ENCODE measurements at places on chromosomes 16 and 17.

DNA sequence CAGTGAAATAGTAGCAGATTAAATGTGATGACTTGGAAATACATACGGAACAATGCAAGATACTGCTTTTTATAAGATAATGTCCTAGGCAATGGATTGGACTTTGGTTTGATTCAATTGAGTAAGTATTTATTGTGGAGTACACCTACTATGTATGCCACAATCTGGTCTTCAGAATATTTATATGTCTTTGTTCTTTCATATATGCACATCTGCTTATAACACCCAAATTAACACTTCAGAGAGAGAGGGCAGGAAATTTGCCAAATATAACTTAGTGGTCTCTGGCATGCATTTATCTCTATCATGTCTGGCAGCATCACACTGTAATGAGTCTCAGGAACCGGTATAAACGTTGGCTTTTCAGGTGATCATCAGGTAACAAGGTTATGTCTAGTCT, 16.9 kb downstream of the RPGRIP1L start:
- no peak for DNase-seq

- no peak for DNase-seq
Observed at GRCh38 chr16:89195521-89196171, 4.7 kb downstream of the SLC22A31 start.

GRCh38 chr16:87555647-87556046, 46.7 kb upstream of the JPH3 start:
- no peak for DNase-seq

GRCh38 chr17:79664930-79665737, 54.3 kb upstream of the RBFOX3 start:
- no peak for DNase-seq

- no peak for DNase-seq
Observed at GRCh38 chr17:63494300-63494928, 17.6 kb downstream of the ACE start.

DNA sequence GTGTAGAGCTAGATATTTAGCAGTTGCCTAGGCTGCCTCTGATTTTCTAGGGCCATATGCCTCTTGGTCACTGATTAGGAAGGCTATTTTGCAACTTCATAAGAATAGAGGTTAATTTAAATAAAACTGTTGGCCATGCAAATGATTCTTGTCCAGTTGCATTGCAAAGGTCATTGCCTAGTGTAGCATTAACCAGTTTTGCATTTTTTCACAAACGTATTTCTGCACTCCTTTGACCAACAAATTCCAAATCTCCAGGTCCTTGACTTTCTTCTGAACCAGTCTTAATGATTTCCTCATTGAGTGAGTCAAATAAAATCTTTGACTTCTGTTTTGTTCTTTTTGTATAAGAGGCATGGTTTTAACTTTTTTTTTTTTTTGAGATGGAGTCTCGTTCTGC, 33.5 kb downstream of the ERCC4 start:
- DNase-seq: no peak

- no peak for DNase-seq
Observed at GRCh38 chr16:65126845-65127624, 5.2 kb upstream of the CDH11 start.

GRCh38 chr16:17129971-17130370, 340.8 kb downstream of the XYLT1 start:
- no peak for DNase-seq

GRCh38 chr16:16007743-16008111, 58.3 kb downstream of the ABCC1 start:
- DNase-seq: no peak

DNA sequence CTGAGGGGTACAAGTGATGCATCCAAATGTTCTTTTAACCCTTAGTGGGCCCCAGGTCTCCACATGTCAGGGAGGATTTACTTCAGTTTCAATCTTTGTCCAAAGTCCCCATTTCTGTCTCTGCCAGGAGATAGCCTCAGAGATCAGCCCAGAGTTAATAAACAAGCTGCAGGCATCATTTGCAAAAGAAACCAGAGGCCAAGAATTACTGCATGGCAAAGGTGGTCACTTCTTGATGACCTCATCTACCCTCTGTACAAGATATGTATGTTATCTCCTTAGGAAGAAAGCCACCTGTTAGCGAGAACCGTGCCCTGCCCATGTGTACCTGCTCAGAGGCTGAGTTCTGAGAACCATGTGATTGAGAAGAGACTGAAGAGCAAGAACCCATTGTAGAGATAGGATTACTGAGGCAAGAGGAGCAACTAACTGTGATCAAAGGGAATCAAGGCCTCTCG, 40.3 kb downstream of the SALL1 start:
- no peak for DNase-seq

DNA sequence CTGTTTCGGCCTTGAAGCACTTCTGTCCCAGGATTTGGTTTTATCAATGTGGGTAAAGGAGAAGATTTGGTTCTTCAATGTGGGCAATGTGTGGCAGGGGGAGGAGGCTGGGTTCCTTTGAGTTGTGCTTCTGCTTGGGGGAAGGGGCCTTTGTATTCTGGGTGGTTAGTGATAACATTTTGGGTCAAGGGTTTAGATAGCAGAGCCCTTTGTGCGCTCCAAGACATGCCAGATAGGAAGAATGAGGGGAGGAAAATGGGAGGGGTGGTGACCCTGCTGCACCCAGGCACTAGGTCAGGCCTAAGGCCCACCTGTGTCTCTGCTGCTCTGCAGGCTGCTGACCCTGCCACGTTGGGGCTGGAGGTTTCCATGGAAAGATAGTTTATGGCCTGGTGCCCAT, 40.0 kb upstream of the CDC42EP4 start:
- DNase-seq: no peak

DNA sequence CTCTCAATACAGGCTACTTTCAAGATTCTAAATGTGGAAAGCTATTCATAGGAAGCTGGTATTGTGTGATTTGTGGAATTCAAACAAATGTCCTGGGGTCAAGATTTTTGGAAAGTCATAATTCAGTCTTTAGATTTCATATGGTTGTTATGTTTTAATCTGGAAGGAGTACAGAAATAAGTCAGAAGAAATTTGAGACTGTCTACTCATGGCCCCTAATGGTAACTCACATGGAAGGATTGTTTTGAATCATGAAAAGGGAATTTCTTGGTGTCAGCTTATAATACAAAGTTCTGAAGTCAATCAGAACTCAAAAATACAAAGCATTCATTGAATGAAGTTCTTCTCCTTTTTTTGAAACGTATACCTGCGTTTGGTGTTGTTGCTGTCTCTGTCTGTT, 3.1 kb downstream of the KCNJ2 start:
- DNase-seq: no peak

DNA sequence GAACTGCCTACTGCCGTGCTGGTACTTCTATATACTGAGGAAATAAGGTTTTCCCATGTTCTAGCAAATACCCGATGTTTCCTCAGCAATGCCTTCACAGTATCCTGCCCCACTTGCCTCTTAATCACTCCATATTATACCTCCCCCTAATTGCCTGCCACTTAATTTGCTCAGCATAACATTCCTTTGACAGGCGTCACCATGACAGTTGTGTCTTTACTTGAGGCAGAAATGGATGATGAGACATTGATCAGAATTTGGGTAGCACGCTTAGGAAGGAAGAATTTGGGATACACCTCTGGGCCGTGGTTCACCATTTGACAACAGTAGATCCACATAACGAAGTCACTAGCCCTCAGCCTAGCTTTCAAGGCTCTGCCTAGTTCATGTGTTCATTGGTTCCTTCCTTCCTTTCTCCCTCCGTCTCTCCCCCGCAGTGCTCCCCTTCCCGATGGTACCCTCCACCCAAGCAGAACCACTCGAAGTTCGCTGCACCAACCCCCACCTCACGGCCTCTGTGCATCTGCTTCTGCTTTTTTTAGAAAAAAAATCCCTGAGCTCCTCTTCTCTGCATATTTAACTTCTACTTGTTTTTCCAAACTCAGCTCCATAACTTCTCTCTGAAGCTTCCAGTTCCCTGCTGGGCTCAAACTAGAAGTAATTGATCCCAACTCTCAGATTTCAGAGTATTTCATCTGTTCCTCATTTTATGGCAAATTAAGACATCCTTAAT, 19.4 kb downstream of the IQCK start:
- DNase-seq: no peak

GRCh38 chr16:26348095-26348494, 656.3 kb downstream of the HS3ST4 start:
- no peak for DNase-seq

DNA sequence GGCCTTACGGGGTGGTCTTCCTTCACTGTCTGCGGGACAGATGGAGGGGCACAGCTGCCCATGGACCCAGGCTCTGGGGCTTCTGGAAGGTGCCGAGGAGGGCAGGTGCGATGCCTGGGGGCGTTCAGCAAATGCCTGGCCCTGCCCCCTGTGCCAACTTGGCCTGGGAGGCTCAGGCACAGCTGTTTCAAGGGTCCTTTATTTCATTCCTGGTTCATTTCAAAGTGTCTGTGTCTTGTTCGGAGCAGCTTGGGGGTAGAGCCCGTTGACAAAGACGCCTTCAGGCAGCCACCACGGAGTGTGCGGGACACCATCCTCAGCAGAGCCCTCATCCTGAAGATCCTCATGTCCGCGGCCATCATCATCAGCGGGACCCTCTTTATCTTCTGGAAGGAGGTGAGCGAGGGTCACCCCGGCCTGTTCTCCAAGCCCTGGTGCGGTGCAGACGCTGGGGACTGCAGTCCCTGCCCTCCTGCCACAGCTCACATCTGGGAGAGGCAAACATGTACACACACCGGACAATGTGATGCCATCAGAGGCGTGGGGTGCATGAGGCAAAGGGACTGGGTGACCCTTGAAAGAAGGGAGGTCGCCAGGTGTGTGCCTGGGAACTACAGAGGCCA, 43.9 kb downstream of the MEAK7 start:
- no peak for DNase-seq

DNA sequence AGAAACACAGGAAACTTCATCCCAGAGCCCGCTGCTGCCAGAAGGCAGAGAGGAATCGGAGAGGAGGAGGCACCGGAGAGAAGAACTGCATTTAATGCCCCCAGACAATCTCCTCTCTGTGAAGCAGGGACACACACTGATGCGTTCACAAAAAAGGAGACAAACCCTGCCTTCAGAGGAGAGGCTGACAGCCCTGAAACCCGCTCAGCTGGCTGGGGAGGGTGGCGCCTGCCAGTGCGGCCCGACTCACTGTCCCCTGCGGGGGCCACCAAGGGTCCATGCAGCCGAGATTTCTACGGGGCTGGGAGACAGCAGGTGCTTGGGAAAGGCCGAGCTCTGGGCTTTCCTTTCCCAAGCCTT, 21.9 kb upstream of the CACNG1 start:
- no peak for DNase-seq

- no peak for DNase-seq
Observed at GRCh38 chr17:15083225-15083624, 181.9 kb downstream of the PMP22 start.

DNA sequence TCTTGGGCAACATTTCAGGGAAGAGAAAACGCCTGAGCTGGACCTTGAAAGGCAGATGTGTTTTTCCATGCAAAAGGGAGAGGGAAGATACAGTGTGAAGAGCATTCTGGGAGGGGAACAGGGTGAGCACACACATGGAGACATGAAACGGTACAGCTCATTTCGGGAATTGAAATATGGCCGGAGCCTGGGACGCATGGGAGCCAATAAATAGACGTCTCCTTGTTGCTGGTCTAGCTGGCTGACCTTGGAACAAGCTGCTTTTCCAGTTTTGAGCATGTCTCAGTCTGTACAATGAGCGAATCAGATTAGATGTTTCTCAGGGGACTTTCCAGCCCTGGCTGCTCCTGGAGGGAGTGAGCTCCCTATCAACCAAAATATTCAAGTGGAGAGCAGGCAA, 63.6 kb downstream of the ASIC2 start:
- no peak for DNase-seq

DNA sequence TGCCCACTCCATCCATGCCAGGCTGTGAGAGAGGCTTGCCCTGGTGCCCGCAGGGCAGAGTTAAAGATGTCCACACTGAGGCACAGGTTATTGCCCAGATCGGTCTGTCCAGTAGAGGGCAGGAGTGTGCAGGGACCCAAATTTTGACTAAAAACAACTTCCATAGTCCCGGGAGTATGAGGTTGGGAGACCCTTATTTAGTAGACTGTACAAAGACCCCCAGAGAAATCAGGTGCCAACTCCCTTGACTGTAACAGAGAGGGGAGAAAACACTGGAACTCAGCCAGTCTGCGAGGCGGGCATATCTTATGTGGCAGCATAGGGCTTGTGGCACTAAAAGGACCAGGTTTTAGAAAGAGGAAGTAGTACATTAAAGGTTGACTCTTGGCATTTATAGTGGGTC, 43.4 kb downstream of the HNF1B start:
- DNase-seq: peak; percentile 24

- DNase-seq: peak; percentile 22
Observed at GRCh38 chr17:39261286-39261685, 35.5 kb upstream of the STAC2 start.

DNA sequence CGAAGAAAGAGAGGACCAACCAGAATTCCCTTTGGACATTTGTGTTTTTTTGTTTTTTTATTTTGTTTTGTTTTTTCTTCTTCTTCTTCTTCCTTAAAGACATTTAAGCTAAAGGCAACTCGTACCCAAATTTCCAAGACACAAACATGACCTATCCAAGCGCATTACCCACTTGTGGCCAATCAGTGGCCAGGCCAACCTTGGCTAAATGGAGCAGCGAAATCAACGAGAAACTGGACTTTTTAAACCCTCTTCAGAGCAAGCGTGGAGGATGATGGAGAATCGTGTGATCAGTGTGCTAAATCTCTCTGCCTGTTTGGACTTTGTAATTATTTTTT, 3.6 kb downstream of the SOX9 start:
- no peak for DNase-seq

DNA sequence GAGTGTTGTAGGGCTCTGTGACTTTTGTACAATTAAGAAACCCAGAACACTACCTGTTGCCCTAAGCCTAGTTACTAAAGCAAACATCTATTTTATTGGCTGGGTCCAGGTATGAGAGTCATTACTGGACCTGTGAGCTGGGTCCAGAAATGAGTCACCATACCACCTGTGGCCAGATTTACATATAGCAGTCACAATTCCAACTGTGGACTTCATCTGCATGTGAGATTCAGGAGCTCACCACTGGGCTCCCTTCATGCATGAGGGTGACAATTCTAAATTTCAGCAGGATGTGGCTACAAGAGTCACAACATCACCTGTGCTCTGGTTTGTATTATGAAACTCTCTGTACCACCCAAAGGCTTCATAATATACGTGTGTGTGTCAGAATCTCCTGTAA, 2038.0 kb downstream of the TP53TG3F start:
- DNase-seq: no peak

DNA sequence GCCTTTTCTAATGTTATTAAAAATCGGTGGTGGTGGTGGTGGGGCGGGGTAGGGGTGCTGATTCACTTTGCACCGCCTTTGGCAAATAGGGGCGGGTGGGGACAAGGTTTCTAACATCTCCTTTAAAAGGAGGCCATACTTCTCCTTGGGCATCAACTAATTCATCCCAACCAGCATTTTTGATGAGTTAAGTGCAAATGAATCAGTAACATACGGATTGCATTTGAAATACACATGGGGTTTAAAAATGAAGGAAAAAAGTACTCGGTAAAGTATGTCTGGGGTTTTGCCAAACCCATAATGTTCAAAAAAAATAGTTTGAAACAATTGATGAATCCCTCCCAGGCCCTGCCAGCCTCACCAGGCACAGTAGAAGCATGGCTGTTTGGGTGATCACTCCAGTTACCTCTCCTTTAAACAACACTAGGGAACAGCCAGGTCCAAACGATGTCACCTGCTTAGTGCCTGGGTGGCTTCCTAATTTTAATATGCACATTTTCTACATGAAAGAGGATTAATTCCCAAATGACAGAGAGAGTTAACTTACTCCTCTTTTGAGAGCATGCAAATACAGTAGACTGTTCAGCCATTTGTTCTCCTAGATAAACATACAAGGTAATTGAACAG, 107.2 kb downstream of the ANKFN1 start:
- DNase-seq: no peak

GRCh38 chr17:13410874-13411273, 190.9 kb downstream of the HS3ST3A1 start:
- DNase-seq: no peak

GRCh38 chr16:2744711-2745110, 7.7 kb upstream of the SRRM2 start:
- DNase-seq: no peak
